ENCODE measurements at places on chromosomes 2 and 18.

GRCh38 chr18:63237881-63238692 lies 81.5 kb downstream of the BCL2 start:
- no peak for DNase-seq

GRCh38 chr2:148666555-148666954 lies 22.0 kb downstream of the EPC2 start:
- DNase-seq = no peak

GRCh38 chr18:34953212-34953611 lies 88.0 kb upstream of the MAPRE2 start:
- DNase-seq = no peak

DNA sequence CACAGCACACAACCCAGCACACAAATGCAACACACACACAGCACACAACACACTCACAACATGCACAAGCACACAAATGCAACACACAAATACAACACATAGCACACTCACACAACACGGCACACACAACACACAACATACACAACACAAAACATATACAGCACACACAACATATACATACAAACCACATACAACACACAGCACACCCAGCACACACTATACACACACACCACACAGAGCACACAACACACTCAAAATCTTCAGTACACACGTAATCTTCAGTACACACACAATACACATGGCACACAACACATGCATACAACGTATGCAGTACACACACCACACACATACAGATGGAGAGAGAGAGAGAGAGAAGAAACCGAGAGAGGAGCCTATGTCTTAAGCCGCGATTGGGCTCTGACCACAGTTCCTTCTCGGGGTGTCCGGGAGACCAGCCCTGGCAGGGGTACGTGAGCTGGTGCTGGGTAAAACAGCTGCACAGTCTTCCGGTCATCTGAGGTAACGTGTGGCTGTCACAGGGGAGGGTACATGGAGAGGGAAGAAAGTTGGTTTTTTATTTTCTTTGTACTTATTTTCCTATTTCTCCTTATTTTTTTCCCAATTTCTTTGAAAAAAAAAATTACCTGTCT lies 25.1 kb downstream of the POU3F3 start:
- no peak for DNase-seq

DNA sequence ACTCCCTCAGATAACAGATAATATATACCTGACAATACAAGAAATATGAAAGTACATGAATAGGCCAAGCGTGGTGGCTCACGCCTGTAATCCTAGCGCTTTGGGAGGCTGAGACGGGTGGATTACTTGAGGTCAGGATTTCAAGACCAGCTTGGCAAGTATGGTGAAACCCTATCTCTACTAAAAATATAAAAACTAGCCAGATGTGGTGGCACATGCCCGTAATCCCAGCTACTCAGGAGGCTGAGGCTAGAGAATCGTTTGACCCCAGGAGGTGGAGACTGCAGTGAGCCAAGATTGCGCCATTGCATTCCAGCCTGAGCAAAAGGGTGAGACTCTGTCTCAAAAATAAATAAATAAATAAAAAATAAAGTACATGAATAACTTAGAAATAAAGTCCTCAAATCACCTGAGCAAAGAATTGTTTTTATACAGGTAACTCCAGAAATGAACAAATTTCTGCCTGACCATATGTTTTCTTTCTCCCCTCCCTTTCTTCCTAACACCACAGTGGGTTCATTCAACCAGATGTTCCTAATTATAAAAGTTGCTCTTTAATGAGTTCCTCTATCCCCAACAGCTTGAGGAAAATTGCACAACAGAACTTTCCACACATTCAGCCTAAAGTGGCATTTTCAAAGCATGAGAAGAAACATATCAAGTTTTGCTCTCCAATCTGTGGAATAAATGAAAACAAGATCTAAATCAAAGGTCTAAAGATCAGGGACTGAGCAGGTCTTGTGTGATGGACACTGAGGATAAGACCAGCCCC lies 33.6 kb upstream of the AP1S3 start:
- DNase-seq = no peak

GRCh38 chr2:120780402-120780801 lies 44.7 kb downstream of the GLI2 start:
- DNase-seq = no peak

- no peak for DNase-seq
Measured at GRCh38 chr18:22213333-22213973, 44.1 kb downstream of the GATA6 start.

- no peak for DNase-seq
Measured at GRCh38 chr2:134429886-134430285, 176.0 kb downstream of the MGAT5 start.

DNA sequence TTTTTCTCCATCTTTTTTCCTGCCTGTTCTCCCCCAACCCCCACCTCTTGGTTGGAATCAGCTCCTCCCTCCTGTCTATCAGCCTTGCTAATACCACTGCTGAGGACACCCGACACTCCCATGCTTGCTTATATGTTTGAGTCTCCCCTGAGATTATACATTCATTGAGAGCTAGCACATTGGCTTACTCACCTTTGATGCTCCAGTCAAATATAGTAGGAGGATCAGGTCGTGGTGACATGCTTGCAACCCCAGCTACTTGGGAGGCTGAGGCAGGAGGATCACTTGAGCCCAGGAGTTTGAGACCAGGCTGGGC lies 91.5 kb upstream of the CCBE1 start:
- no peak for DNase-seq

GRCh38 chr2:175363699-175364098 lies 182.2 kb upstream of the ATP5MC3 start:
- DNase-seq = no peak

DNA sequence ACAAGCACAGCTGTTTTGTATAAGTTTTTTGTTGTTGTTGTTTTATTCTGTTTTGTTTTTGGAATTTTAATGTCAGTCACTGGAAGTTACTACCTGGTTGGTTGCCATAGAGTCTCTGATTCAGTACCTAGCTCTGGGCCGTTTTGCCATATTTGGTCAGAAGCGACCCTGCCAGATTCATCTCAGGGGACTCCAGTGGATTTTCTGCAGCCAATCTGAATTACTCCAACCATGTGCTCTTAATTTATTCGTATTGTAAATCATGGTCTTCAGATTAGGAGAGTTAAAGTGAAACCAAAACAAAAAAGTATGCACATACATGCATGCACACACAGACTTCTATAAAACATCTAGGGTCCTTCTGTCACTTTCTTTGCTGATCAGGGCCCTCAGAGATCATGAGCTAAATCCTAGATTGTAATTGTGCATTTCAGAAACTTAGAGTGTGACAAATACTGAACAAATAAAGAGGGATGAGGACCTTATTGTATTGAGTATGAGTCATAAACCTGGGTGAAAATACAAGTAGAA lies 317.4 kb upstream of the UBE2E3 start:
- DNase-seq = no peak

Data from activated gamma-delta T cell treated with Interleukin-2 at 50 U/mL for 16 hours (primary cell).